ENCODE measurements at places on chromosomes 12 and 14.
A peak's percentile ranks its signal among the peaks of the same experiment; 100 is the strongest.

- DNase-seq: no peak
Observed at GRCh38 chr12:88092771-88093170, 49.1 kb downstream of the CEP290 start.

GRCh38 chr12:124324803-124325705 is 30.2 kb downstream of the RFLNA start:
- no peak for DNase-seq

GRCh38 chr14:93788543-93789227 is 400 bp upstream of the PRIMA1 start:
- peak; percentile 27 for DNase-seq

DNA sequence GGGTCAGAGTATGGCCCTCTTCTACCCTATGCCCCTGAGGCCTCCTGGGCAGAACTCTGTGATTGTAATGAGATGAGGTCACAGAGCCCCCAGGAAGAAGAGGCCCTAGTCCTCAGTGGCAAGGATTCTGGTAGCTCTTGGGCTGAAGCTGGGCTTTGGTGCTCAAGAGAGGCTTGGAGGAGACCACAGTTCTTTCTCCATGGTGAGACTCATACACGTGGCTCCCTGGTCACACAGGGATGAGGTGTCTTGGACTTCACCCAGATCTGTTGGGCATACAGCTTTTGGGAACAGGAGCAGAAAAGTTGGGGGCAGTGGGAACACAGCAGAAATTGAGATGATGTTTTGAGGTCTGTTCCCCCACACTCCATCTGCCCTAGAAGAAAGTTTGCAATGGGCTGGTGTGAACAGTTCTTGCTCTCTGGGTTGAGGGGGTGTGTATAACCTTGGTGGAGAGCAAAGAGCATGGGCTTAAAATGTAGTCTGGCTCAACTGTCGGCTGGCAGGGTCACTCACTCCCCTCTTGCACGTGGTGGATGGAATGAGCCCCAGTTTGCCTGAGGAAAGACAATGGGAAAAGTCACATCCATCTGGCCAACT is at the start of gene KRT86:
Gene KRT86 (plus strand): TSS at position 125 of the 600 bp plus-strand sequence. CDS start 27,272 bp downstream, outside the sequence.
- no peak for DNase-seq

DNA sequence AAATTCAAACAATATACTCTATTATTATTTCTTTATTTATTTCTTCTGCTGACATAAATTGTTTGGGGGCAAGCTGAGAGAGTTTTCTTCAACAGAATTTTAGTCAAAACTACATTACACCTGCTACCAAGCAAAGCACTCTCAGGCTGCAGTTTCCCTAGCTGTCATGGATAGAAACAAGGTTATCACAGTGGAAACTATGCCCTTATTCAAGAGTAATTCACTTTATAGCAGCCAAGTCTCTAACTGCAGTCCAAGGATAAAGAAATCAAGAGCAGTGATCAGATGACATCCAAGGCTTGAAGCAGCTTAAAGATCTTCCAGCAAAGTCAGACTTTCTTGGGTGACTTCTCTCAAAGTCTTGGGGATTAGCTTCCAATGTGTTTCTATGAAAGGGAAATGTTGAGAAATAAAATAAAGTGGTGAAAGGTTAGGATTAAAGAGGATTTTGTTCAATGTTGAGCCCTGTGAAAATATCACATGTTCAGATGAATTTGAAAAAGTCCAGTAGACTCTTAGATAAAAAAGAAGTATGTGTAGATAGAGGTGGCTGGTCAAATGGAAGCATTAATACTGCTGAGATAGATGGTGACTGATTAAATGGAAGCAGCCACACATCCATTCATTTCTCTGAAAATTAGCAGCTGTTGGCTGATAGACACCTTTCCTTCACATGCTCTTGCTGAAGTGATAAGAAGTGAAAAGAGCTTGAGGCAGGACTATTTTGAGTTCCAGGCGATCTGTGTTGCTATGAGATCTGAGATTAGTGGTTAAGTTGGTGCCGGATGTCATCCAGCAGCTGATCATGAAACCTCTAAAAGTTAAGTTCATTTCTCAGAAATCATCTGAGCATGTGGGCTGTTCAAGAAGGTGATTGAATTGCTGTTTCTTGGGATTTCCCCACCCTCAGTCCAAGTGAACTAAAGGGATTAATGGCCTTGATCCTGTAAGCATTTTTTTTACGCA is 257.8 kb upstream of the BTG1 start:
- no peak for DNase-seq

GRCh38 chr12:78146365-78146772 is 315.7 kb downstream of the NAV3 start:
- DNase-seq: peak; percentile 73

DNA sequence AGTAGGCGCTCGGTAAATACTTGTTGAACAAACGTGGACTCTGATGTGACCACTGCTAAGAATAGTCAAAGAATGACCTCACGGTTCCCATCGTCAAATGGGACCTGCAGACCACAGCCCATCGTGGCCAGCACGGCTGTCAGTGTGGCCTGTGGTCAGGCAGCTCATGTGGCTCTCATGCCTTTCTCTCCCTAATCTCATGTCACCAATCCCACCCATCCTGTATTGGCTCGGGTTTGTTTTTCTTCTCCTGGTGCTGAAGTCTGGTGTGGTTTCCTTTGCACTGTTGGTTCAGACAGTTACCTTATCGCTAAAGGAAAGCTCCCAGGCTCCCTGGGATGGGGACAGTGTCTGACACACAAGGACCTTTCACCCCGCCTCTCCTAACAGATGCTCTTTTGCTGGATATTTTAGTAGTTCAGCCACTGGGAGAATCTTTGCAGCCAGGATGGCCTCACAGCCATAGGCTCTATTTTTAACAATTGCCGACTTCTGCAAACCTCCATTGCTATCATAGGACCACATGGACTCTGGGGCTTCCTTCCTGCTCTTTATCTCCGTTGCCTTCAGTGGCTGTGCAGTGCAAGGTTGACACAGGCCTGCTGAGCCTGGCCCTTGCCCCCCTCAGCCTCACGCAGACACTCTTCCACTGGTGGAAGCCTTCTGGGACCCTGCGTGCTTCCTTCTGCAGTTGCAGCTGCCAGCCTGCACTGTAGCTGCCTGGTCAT is 293.1 kb upstream of the FKBP4 start:
- DNase-seq: no peak

- no peak for DNase-seq
Observed at GRCh38 chr12:124279315-124279714, 15.6 kb upstream of the RFLNA start.

Data from NCI-H1436 (cell line).